ENCODE measurements at places on chromosomes 5 and 9. TPM values are rescaled to one million over a fixed set of nuclear protein-coding genes. Genes with fewer than 3 reads are reported as not detected.

DNM1 gene
- not detected for polyA plus RNA-seq

CDKN2A gene
- polyA plus RNA-seq: 13.8 TPM

DNA sequence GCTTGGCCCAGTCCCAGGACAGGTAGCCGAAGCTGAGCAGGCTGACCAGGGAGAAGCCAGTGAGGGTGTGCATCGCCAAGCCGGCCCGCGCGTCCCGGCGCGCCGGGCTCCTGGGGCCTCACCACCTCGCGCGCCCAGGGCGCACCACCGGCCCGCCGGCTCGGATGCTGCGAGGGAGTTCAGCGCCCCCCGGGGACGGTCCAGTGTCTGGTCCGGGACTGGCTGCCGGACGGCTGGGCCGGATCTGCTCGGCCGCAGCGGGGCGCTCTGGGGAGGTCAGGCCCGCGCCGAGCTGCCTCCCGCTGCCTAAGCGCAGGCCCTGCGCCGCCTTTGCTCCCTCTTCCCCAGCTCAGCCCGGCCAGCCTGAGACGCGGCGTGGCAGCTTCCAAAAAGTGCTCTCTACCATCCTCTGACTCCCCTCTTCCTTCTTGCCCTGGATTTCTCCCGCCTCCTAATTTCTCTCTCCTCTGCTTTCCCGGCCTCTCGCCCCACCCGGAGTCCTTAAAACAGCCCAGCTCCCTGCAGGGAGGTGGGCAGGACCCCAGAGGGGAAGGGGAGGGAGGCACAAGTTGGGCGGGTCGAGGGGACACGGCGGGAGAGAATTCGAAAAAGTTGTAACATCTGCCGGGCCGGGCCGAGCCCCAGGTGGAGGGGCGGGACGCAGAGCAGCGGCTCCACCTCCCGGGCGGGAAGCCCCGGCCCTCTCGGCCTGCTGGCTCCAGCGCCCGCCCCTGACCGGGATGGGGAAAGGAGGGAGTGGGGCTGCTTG lies at the start of gene ARSI:
ARSI (minus strand) TSS at position 605 of the 769 bp plus-strand sequence; CDS start at position 73, 532 bp downstream.
- DNase-seq: no peak

GRCh38 chr9:76603448-76603895 lies 144.5 kb downstream of the GCNT1 start:
- no peak for DNase-seq

DNA sequence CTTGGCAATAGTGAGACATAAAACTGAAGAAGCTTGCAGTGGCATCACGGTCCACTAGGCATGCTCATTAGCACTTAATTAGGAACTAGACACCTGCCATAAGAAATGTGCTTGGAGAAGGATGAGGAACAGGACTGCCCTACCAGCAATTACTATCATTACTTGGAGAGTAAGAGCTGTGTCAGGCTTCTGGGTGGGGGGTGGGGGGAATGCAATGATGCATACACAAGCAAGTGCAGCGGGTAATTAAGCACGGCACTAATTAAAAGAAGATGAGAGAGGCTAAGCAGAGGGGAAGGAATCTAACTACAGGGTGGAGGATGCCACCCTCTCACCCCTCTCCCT lies 53.1 kb downstream of the TLE1 start:
- DNase-seq: no peak

DNA sequence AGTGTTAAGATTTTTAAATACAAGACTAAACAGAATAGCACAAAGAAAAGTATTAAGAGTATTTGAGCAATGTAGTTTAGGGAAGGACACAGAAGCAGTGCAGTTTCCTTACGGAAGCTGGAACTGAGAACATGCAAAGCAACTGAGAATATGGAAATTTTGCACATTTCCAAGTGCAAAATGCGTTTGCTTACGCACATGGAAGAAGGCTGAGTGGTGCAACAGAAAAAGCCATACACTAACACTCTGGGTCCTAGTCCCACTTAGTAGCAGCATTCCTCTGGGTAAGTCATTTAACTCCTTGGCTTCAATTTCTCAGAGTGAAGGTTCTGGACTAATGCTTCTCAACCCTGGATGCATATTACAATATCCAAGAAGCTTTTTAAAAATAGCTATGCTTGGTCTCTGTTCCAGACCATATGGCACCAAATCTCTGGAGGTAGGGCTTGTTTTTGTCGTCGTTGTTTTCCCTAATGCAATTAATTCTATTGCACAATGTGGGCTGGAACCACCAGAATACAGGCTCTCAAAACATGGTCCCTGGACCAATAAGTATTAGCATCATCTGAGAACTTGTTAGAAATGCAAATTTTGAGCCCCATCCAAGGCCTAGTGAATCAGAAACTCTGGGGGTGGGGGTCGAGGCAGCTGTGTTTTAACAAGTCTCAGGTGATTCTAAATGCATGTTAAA lies 65.2 kb upstream of the DEPDC1B start:
- DNase-seq: no peak
